Stomach (tissue), 19 donors: ENCODE measurements at places on chromosomes 11 and 22.
A peak's percentile ranks its signal among the peaks of the same experiment; 100 is the strongest.

DNA sequence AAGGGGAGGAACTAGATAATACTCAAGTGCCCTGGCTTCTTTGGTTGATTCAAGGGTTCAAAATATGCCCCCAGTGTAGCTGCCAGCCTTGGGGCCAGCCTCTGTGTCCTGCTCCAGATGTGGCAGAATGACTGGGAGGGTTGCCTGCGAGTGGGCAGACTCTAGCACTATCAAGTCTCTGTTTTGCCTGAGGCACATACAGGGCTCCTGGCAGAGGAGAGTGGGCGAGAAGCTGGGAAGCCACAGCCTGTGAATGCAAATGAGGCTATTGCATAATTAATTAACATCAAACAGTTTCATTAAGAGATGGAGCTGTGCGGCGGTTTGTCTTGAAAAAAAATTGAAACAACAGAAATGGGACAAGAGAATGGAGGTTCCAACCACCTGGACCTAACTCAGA lies 50.8 kb downstream of the BUD13 start:
- DNase-seq, result no peak

DNA sequence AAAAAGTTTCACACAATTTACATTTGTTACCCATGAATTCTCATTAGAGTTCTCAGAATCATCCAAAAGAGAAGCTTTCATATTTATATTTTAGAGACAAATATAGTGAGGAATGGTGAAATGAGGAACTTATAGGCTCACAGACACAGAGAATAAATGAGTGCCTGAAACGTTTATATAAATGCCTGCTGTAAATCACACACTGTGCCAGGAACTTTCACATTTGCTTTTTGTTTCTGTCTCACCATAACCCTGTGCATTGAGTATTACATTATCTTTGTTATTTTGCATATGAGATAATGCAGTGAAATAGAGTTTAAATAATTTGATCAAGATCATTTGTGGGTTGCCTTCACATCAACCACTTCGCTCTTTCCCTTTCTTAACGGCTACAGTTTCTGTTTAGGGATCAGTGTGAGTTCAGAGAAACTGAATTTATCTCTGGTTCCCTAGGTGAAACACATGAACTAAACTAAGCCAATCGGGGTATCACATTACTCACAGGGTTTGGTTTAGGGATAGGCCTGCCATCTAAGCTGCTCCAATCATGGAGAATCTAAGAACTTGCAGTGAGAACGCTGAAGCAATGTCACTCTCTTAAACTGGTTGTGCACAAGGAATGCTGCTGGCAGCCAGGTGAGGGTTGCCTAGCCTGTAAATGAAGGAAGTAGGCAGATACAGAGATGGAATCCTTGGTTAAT lies 1339.2 kb upstream of the TENM4 start:
- DNase-seq, result no peak

DNA sequence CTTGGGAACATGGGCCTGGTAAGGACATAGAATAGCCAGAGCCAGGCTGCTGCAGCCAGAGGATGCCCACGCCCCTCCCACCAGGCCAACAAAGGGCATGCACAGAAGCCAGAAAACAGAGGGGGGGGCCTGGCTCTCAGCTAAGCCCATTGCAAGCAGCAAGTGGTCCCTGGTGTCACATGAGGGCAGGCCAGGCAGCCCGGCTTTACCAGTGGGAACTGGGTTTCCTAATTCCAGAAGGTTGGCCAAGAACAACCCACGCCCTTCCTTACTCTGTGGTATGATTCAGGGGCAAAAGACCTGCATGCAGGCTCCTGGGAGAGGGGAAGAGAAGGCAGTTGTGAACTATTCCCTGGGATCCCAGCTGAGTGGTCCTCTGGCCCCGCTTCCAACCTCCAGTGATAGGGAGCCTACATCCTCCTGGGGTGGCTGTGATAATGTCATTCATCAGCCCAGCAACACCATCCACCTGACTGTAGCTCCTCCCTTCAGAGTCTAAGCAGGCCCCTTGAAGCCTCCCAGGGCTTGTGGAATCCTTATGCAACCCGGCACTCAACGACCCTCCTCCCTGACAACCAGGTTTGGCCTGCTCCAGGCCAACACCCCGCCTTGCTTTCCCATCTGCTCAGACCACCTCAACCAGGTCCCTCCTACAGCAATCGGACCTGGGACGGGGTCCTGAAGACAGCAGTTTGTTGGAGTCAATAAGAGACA lies 62.1 kb upstream of the LMO1 start:
- DNase-seq, result no peak

DNA sequence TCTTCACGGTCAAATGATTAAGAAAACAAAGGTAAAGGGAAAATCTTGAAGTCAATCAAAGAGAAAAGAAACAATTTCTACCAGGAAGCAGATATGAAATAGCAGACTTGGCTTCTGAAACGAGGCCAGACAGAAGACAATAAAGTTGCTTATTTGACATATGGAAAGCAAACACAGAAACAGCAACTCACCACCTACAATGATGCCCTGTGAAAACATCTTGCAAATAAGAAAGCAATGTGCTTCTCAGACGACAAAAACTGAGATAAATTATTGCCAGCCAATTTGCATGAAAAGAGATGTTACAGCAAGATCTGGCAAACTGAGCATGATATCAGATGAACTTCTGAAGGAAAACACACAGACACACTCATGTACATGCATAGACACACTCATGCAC lies 45.9 kb upstream of the CTSC start:
- DNase-seq, result no peak

GRCh38 chr22:41923595-41924276 lies 2.9 kb downstream of the TNFRSF13C start:
- no peak for DNase-seq

DNA sequence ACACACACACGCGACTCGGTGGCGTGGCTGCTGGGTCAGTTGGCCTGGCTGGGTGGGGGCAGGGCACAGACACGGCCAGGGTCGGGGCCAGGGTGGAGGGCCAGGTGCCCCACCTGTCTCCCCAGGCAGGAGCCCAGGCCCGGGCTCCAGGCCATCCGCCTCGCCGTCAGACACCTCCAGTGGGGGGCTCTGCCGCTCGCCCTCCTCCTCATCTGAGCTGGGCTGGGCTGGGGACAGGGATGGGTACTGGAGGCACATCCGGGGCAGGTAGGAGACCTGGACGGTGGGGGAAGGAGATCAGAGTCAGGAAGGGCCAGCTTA lies 6.2 kb upstream of the MYBPC3 start:
- DNase-seq, result no peak

GRCh38 chr11:6646071-6646470 lies 9.5 kb downstream of the DCHS1 start:
- no peak for DNase-seq

DNA sequence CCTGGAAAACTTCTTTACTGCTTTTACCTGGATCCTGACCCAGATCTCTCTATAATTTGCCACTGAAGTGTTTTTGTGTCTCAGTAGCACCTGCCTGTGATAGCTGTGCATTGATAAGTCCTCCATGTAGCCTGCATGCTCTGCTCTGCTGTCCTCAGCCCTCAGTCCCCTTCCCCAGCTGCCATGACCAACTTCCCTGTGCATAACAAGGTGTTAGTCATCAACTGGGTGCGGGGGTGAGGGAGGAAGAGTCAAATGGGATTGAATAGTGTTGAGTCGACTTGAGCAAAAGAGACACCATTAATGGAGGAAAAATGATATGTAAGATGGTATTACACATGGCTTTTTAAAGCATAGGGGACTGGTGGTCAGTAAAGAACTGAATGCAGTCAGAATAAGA lies 92.2 kb upstream of the PLET1 start:
- no peak for DNase-seq

DNA sequence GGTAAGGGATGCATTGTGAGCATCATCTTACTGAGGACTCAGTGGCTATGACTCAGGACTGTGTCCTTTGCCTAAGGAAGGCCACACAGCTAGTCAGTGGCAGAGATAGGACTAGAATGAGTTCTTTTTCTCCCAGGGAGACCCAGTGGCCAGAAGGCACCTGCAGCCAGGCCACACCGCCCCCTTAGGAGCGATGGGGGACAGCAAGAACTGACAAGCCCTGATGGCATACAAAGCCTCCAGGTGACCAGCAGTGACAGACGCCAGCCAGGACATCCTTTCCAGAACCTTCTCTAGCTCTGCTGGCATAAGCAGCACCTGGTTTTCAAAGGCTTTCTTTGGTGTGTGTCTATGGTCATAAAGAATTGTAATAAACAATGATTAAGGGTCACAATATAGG lies 240.1 kb downstream of the ST3GAL4 start:
- no peak for DNase-seq

GRCh38 chr11:118768690-118769089 lies 22.3 kb downstream of the DDX6 start:
- DNase-seq, result no peak

GRCh38 chr22:28639321-28639720 lies 40.3 kb downstream of the TTC28 start:
- no peak for DNase-seq

- DNase-seq, result no peak
These were observed 561.1 kb downstream of the TBC1D22A start for GRCh38 chr22:47323518-47323917.

DNA sequence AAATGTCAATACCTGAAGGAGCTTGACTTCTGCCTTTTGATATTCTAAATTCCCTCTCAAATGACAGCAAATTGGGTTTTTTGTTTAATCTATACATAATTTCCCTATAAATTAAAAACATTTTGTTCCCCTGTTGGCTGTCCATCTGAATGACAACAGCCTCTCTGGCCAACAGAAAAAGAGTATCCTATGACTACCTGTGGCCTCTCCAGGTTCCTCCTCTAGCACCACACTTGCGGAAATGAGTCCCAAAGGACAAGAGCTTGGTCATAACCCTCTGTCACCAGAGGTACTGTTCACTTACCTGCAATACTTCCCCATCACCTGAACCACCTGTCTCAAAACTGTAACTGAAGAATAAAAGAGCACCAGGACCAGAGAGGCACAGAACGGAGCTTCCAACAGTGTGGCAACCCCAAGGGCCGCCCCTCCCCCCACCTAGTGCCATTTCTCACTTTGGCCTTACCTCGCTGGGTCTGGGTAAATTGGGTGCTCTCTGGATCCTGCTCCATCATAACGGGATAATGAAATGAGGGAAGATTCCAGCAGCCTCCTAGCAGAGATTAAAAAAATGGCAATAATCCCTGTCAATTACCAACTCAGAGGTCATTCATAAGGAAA lies 81.5 kb downstream of the AMBRA1 start:
- no peak for DNase-seq

DNA sequence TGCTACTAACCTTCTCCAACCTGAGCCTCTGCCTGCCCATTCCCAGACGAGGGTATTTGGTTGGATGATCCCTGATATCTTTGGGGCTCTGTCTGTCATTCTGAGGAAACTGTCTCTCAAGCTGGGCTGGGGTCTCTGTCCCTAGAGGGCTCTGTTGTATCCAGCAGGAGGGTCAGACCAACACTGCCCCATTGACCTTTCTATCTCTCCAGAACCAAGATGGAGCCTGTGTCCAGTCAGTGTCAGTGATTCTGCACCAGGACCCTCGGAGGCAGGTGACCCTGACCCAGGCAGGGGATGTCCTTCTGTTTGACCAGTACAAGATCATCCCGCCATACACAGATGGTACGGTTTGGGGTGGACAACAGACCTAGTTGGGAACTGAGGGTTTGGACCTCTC lies 21.9 kb downstream of the OTOG start:
- no peak for DNase-seq

GRCh38 chr22:38718414-38718813 lies 12.7 kb downstream of the GTPBP1 start:
- peak; percentile 87 for DNase-seq

GRCh38 chr22:38177926-38178604 lies 3.6 kb downstream of the PLA2G6 start:
- DNase-seq, result peak; percentile 61

GRCh38 chr11:2387266-2387987 lies 10.3 kb downstream of the CD81 start:
- no peak for DNase-seq

- DNase-seq, result peak; percentile 49
These were observed 1.4 kb upstream of the PIM3 start for GRCh38 chr22:49958931-49959781.

DNA sequence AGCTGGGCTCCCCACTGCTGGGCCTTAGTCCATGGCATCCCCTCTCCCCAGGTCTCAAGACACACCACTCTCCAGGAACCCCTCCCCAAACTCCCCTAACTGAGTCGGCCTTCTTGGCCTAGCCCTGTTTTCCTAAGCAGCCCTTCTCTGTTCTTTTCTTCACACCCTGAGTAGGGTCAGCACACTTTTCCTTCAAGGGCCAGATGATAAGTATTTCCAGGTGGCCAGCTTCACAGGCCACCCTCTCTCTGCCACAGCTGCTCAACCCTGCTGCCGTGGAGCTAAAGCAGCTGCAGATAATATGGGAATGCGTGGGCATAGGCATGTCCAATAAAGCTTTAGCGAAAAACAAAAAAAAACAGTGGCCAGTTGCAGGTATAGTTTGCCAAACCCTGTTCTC lies 24.1 kb downstream of the DGCR2 start:
- DNase-seq, result no peak

GRCh38 chr11:121237686-121238658 lies 54.6 kb upstream of the SC5D start:
- peak; percentile 29 for DNase-seq

DNA sequence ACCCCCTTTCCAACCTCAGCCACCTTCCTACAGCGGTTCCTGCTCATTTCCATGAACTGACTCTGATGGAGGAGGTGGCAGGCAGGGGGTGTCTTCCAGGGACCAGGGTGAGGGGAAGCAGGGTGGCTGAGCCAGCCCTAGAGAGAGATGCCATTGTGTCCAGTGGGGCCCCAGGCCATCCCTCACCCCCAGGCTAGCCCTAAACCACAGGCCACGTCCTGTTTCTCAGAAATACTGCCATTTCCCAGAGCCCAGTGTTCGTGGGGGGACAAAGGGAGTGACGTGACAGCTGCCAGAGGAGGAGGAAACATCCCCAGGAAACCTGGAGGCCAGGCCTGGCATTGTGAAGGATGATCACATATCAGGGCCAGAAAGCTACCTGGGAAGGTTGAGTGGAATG lies 39.5 kb downstream of the CHRDL2 start:
- no peak for DNase-seq

DNA sequence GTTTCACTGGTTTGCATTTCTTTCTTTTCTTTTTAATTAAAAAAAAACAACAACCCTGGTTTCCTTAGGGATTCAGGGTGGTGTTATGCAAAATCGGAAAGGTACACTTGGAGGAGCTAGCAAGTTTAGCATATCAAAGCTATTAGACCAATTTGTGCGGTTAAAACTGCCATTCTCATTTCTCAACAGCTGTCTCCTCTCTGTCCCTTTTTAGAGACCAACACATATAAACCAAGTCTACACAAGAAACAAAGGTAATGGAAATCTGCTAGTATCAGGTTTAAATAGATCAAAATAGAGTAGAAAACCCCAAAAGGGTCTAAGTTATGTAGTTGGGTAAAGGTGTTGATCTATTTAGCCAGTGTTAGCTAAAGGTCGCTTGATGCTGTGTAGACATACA lies 1.7 kb upstream of the SESN3 start:
- DNase-seq, result no peak
